Tibial artery (tissue), 4 donors: ENCODE measurements at places on chromosomes 6 and 20.

- no peak for DNase-seq
Observed at GRCh38 chr6:149211046-149211571, 106.4 kb upstream of the TAB2 start.

GRCh38 chr6:74731204-74731603, 474.6 kb downstream of the COL12A1 start:
- DNase-seq = no peak

GRCh38 chr20:58227391-58228102, 906 bp downstream of the ANKRD60 start:
- no peak for DNase-seq

- no peak for DNase-seq
Observed at GRCh38 chr6:44659726-44660125, 272.2 kb downstream of the CDC5L start.

GRCh38 chr6:129448965-129449364, 261.0 kb downstream of the ARHGAP18 start:
- no peak for DNase-seq

GRCh38 chr6:145814035-145814500, 527 bp downstream of the FBXO30 start:
- DNase-seq = no peak

- DNase-seq = no peak
Observed at GRCh38 chr20:33183312-33183711, 15.4 kb downstream of the BPIFA2 start.

DNA sequence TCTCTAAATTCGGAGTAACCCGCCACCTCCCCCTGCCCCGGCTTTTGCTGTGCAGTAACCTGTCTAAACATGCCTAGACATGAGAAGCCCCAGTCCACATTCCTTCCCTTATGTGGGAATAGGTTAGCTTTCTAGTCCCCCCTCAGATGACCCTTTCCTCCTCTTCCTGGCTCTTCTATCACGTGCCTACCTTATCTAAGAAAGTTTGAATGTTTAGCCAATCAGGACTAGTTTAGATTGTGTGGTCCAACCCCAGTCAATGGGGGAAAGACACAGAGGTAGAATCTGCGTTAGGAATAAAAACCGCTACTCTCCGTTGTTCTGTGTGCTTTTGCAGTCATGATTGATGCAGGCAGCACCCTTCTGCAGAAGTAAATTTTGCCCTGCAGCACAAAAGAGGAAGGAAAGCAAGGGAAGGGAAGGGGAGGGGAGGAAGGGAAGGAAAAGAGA, 69.0 kb upstream of the CD93 start:
- no peak for DNase-seq

GRCh38 chr6:168648240-168649125, 207.5 kb downstream of the SMOC2 start:
- DNase-seq = no peak

GRCh38 chr20:44981736-44982406, 15.6 kb downstream of the STK4 start:
- no peak for DNase-seq
